Stimulated activated CD8-positive, alpha-beta memory T cell treated with anti-CD3 and anti-CD28 coated beads, Interleukin-12 subunit alpha, Interleukin-12 subunit beta, amount 100 ng/mL, for 1 hour (primary cell): ENCODE measurements at places on chromosomes 3 and 15.

DNA sequence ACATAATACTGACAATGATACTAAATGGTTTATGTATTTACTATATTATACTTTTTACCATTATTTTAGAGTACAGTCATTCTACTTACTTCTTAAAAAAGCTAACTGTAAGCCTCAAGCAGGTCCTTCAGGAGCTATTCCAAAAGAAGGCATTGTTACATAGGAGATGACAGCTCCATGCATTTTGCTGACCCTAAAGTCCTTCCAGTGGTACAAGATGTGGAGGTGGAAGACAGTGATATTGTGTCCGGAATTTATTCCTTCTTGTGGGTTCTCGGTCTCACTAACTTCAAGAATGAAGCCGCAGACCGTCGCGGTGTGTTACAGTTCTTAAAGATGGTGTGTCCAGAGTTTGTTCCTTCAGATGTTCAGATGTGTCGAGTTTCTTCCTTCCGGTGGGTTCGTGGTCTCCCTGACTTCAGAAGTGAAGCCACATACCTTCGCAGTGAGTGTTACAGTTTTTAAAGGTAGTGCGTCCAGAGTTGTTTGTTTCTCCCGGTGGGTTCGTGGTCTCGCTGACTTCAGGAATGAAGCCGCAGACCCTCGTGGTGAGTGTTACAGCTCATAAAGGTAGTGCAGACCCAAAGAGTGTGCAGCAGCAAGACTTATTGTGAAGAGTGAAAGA lies 20.9 kb downstream of the AVEN start:
- no peak for DNase-seq

DNA sequence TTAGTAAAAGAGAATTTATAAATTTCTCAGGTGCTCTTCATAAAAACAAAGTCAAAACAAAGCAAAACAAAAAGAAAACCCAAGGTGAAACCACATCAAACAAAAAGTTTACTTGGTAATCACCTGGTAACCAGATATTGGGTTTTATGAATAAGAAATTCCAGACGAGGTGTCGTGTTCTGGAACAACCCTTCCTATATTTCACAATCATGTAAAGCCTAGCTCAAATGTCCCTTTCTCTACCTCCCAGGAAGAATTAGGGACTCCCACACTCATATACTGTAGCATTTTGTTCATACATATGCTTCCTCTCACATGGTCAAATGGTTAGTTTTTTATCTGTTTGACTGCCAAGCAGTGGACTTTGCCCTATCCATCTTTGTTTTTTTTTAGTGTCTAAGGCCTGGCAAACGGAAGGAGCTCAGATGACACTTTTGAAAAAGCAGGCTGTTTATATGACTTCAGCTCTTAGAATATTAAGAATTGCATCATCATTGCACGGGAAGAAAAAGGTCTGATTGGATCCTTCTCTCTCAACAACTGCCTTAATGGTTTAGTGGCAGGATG lies 326.7 kb upstream of the TBL1XR1 start:
- DNase-seq: no peak

- DNase-seq: no peak
These were observed 679 bp downstream of the IQGAP1 start for GRCh38 chr15:90388462-90389380.

GRCh38 chr3:195441476-195441991 lies 1.3 kb downstream of the ACAP2 start:
- DNase-seq: no peak

DNA sequence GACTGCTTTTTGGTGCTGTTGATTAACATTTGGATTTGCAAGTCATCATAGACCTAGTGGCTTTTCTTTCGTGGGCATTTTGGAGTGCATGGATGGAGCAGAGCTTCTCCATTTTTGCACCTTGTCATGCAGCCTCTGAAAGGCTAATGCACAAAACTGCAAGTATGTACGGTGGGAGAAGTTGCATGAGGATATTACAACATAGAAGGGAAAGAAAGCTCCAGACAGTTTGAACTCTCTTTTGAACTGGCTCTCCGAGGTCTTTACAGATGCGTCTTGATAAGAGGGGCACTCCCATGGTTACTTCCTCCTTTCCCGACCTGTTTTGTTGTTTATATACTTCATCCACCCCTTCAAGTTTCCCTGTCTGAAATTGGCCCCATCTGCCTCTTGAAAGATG lies 147.1 kb upstream of the GBE1 start:
- no peak for DNase-seq

- no peak for DNase-seq
These were observed 1.4 kb downstream of the CLK3 start for GRCh38 chr15:74616996-74617395.

GRCh38 chr3:131004603-131005002 lies 22.0 kb downstream of the ASTE1 start:
- DNase-seq: no peak
